Left ventricle myocardium inferior (tissue), 1 donor: ENCODE measurements at places on chromosomes 2 and 18.

- no peak for DNase-seq
Observed at GRCh38 chr2:237591141-237591881, 777 bp upstream of the RAB17 start.

DNA sequence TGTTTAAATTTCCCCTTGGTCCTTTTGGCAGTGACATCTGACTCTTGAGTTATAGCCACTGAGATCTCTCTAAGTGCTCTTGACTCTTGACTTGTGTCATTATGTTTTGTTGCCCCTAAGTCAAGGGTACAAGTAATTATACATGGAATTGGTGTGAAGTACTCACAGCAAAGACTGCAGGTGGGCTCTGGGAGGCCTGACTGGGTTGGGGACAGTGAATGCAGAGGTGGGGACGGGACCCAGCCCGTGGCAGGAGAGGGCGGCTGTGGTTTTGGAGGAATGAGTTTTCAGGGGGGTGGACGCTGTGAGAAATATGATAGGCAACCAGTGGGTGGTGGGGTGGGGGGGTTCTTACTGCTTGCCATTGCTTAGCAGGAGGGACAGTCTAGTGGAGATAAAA, 97.8 kb downstream of the NCK2 start:
- no peak for DNase-seq

GRCh38 chr18:13446610-13447461, 228.3 kb downstream of the LDLRAD4 start:
- DNase-seq = no peak

- no peak for DNase-seq
Observed at GRCh38 chr2:225889452-225889851, 489.9 kb downstream of the NYAP2 start.

- no peak for DNase-seq
Observed at GRCh38 chr2:201621293-201621999, 21.9 kb downstream of the TMEM237 start.

DNA sequence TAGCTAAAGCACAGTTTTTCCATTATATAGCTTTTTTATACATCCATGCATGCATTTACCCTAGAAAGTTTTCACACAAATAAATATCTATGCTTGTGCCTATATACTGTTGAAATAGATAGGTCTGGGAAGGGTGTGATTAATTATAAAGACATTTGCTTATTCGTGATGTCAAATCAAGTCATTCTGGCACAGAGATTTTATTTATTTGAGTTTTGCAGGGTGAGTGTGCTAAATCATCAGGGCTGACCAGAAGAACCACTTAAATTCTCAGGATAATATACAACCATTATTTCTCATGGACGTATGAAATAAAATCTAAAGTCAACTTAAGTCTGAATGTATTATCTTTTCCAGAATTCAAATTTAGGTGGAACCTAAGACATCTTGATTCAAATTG, 295.5 kb downstream of the EPHA4 start:
- no peak for DNase-seq

DNA sequence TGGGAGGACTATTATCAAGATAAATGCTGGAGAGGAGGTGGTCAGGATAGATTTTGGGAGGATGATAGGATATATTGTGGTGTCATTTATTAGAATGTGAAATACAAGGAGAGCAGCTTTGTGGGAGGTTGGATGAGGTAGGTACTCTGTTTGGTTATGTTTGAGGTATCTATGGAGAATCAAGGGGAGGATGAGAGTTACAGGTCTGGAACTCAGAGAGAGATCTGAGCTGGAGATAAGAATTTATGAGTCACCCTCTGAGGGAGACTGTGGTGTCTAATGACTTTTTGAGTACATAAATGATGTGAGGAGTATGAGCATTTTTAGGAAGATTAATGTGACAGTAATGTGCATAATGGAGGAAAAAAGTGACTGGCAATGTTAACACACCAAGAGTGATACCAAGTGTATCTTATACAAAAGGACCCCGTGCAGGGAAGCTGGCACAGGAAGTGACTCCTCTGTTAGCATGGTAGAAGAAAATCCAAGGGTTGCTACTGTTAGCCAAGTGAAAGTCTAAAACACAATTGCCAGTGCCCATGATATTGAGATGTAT, 48.2 kb downstream of the CRIM1 start:
- DNase-seq = no peak

DNA sequence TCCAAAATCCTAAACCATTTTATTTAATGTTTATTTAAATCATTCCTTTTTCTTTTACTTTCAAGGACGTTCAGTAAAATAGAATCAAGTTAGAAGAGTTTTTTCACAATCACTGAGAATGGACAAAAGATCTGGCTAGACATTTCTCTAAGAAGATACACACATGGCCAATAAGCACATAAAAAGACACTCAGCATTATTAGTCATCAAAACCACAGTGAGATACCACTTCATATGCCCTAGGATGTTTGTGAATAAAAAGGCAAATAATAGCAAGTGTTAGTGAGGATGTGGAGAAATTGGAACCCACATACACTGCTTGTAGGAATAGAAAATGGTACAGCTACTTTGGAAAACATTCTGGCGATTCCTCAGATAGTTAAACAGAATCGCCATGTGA, 76.1 kb downstream of the RHBDD1 start:
- DNase-seq = no peak

- no peak for DNase-seq
Observed at GRCh38 chr2:98441706-98442450, 2.8 kb upstream of the INPP4A start.

DNA sequence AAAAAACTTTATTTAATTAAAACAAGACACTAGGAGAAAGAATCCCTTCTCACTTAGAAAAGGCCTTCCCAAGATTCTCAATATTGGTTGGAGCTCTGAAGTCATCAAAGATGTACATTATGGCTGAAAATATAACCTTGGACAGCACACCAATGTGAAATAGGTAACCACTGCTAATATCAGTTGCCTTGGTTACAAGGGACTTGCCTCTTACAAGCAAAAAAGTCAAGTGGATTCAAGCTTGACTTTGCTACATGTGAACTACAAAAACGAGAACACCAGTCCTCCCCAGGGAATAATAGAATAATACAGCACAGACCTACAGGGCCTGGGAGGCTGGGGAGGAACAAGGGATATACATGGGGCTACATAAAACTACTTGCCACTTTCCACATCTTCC, 46.1 kb downstream of the NABP1 start:
- DNase-seq = no peak

DNA sequence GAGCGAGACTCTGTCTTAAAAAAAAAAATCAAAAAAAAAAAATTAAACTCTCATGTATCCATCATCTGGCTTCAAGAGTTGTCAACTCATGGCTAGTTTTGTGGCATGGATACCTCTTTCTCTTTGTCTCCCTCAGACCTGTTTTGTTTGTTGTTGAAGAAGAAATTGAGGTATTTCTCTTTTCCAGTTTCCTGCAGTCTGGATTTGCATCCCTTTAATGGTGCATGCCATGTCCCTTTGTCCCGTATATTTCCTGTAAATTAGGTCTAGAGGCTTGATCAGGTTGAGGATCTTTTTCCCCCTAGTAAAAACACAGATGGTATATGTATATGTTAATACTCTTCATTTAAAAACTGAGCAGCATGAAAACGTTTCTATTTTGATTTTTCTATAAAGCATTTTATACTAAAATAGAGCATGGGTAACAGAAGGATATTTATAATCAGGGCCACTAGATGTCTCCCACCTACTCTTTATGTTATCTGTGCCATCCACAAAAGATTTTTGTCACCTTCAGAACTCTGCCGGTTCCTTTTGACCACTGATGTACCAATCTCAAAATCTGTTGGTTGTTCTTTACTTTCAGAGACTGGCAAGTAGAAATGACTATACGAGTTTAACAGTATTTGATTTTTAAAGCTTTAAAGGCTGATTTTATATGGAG, 80.1 kb downstream of the GALNT1 start:
- no peak for DNase-seq

- DNase-seq = no peak
Observed at GRCh38 chr18:29979881-29980280, 1062.7 kb downstream of the DSC3 start.

DNA sequence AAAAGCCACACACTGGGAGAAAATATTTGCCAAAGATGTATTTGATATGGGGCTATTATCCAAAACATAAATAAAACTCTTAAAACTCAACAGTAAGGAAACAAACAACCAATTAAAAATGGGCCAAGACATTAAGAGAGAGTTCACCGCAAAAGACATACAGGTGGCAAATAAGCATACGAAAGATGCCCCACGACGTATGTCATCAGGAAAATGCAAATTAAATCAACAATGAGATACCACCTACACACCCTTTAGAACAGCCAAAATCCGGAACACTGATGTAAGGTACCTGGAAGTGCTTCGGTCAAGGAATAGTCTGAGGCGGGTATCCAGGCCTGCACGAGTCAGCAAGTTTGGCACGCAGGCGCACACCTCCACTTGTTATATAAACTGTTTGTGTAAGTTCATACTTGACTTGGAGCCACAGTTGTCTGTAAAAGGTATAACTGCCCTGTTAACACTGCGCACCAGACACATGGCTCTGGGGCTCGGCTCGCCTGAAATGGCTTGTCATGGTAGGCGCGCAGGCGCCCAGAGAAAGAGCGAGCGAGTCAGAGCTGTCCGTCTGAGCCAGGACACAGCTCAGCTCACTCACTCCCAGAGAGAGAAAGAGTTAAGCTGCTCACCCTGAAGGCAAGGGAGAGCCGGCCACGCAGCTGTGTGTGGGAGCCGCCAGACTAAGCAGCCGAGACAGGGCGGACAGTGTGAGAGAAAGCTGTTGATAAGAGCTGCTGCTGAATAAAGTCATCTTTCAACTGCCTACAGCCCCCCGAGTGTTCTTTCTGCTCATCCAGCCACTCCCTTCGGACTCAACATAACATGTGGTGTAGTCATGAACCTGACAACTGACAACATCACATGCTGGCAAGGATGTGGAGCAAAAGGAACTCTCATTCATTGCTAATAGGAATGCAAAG, 87.3 kb downstream of the HNRNPLL start:
- peak; percentile 70 for DNase-seq

GRCh38 chr2:138023976-138024375, 59.7 kb downstream of the HNMT start:
- no peak for DNase-seq

- peak; percentile 78 for DNase-seq
Observed at GRCh38 chr2:126658905-126659561, 3.1 kb downstream of the GYPC start.

DNA sequence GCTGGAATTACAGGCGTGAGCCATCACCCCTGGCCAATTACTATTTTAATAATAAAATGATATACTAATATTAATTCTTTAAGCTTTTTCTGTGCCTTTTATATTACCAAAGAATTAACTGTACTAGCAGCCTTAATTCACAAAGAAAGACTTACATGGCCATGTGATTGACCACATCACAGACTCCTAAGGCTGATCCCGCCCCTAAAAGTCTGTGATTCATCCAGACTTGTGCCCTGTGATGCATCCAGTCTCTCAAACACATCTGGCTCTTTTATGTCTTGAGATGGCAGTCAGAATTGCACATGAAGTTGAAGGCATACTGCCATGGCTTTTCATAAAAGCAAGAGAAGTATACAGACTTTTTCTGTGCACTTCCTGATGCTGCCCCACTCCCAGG, 91.7 kb downstream of the DTNA start:
- no peak for DNase-seq

DNA sequence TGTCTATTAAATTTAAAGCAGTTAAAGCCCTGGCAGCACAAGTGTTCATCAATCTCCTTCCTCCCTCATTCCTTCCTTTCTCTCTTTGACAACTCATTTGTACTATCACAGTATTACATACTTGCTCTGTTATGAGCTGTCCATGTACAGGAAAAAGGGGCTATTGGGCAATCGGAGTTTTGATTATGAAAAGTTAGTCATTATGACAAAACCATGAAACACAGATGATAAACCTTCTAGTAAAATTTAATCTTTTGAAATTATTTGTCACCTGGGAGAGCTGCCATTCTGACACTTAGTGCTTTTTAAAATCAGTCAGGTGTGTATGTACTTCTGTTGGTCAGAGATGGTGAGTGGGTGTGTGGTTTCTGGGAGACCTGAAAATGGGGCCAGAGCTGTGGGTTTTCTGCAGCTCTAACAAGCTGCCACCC, 39.4 kb downstream of the MAP4K4 start:
- no peak for DNase-seq

- DNase-seq = no peak
Observed at GRCh38 chr2:30255466-30256408, 24.4 kb downstream of the LBH start.

- peak; percentile 43 for DNase-seq
Observed at GRCh38 chr2:224160917-224161316, 121.8 kb upstream of the SERPINE2 start.

DNA sequence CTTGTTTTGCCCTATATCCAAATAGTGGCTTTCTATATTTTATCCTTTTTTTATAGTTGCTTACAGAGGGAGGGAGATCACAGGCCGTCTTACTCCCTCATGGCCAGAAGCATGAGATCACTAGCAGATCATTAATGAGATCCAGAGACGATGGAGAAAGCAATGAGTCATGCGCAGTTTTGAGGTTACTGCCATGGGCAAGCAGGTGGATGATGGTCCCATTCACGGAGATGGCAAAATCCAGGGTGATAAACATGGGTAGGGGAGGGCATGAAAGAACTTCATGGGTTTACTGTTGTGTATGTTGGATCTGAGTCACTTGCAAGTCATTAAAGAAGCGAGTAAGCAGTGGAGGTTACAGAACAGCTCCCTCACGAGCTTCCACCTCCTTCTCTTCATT, 60.4 kb downstream of the C18orf63 start:
- no peak for DNase-seq

DNA sequence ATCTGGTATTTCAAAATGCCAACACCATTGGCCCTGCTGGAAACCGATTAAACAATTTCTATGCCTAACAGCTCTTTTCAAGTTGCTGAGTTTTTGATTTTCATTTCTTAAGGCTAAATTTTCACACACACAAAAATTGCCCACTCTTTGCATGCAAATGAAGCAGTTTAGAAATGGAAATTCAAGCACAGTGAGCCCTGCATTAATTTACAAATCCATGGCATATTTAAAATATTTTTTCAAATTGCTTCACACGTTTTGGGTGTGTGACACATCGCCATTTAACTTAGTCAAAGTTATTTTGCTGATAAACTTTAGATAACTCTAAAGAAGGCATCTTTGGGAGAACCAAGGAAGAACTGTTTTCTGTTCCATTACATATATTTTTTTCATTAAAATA, 184.8 kb downstream of the TXNL1 start:
- no peak for DNase-seq

DNA sequence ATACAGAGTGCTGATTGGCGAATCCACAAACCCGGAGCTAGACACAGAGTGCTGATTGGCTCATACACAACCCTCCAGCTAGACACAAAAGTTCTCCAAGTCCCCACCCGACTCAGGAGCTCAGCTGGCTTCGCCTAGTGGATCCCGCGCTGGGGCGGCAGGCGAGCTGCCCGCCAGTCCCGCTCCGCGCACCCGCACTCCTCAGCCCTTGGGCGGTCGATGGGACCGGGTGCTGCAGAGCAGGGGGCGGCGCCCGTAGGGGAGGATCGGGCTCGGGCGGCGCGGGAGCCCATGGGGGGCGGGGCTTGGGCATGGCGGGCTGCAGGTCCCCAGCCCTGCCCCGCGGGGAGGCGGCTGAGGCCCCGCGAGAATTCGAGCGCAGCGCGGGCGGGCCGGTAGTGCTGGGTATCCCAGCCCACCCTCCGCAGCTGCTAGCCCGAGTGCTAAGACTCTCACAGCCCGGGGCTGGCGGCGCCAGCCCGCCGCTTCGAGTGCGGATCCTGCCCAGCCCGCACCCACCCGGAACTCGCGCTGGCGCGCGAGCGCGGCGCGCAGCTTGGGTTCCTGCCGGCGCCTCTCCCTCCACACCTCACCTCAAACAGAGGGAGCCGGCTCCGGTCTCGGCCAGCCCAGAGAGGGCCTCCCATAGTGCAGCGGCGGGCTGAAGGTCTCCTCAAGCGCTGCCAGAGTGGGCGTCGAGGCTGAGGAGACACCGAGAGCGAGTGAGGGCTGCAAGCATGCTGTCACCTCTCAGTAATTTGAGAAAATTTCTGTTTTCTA, 75.5 kb upstream of the ATP5MC3 start:
- no peak for DNase-seq
